ENCODE measurements at places on chromosomes 1 and 21.
A peak's percentile ranks its signal among the peaks of the same experiment; 100 is the strongest.

- no peak for DNase-seq
Observed at GRCh38 chr21:41833497-41834115, 45.5 kb downstream of the PRDM15 start.

DNA sequence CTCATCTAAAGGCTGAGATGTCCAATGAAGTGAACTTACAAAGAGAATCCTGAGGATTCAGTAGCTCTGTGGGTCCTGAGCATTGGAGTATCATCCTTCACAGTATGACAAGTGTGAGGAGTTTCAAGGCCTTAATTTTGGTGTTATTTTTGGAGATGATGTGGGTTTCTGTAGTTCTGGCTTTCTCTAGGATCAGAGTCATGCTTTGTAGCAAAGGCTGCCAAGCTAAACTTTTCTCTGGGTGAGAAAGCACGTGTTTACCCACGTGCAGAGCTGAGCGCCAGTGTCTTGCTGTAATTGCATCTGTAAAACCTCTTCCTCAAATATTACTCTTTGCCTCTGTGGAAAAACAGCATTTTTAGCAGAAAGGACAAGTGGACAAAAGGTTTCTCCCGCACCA lies 387.8 kb upstream of the LYPLAL1 start:
- no peak for DNase-seq

GRCh38 chr1:14403961-14404645 lies 194.4 kb upstream of the KAZN start:
- no peak for DNase-seq

GRCh38 chr21:17673261-17674020 lies 60.7 kb upstream of the BTG3 start:
- DNase-seq, result no peak

- peak; percentile 79 for DNase-seq
Observed at GRCh38 chr1:211135342-211135950, 1.5 kb upstream of the KCNH1 start.

DNA sequence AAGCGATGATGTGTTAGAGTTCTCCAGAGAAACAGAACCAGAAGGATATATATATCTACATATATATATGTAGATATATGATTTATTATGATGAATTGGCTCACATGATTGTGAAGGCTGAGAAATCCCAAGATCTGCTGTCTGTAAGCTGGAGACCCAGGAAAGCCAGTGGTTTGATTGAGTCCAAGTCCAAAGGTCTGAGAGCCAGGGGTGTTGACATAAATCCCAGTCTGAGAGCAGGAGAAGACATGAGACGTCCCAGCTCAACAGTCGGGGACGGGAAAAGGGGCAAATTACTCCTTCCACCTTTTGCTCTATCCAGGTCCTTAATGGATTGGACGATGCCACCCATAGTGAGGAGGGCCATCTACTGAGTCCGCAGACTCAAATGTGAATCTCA lies 126.6 kb downstream of the PRDM2 start:
- DNase-seq, result no peak

GRCh38 chr1:174577681-174578080 lies 129.9 kb downstream of the GPR52 start:
- no peak for DNase-seq

DNA sequence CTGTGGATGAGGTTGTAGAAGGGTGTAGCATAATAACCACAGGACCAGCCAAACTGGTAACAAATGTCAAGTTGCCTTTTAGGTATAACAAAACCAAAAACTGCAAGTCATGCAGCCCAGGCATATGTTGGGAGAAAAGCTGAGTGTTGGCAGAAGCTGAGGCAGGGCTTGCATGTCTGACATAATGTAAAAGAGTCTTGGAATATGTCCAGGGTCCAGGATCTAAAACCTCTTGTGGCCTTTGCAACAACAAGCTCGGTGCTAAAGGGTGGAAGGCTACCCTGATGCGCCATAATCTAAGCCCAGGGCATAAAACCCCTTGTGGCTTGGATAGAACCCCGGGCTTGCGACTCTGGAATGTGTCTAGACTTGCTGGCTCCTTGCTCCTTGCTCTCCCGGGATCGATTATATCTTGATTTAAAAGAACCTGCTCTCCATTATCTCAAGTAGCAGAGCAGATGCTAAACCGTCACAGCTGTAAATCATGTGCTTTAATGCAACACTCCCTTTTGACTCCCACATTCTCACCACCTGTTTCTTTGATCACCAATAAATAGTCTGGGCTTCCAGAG lies 26.5 kb upstream of the SLC35A3 start:
- no peak for DNase-seq

- no peak for DNase-seq
Observed at GRCh38 chr21:24076179-24076578, 1531.1 kb downstream of the MRPL39 start.

DNA sequence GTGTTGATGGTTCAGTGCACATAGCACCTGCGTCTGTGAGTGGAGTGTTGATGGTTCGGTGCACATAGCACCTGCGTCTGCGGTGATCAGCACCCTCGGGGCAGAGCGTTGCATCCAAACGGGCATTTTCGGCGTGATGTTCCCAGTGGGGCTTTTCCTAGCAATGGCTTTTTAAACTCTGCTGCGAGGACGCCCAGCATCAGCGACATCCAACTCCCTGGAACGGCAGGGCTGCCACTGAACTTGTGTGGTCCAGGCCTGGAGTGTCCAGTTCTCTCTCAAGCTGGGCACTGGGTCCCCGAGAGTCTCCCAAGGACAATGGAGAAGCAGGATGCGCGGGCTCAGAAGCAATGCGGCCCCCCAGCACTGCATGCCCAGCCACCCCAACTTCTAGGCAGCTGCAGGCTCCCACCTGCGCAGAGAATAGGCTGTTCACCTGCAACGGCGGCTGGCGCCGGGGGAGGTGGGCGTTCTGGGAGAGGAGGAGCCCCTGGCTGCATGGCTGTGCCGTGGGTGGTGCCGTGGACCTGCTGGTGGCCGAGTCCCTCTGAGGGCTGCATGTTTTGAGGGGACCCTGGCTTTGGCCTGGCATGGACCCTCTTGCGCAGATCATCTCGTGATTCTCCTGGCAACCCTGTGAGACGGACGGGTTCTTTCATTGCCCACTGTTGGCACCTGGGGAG lies 10.1 kb upstream of the C1orf174 start:
- no peak for DNase-seq

DNA sequence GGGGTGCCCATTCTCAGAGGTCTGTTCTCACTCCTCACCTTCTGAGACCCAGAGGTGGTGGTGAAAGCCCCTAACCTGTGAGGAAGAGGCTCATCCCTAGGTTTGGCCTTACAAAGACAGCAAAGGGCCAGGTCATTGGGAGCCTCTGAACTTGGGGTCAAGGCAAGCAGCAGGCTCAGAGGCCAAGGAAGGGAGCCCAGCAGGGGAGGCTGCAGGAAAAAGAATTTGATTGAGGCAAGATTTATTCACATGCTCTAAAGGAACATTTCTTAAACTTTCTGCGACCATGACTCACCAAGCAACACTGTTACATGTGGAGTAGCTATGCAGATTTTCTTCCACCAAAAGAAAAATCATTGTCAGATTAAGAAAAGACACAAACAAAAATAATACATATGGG lies 132.5 kb upstream of the SYT6 start:
- no peak for DNase-seq

GRCh38 chr1:156859523-156860112 lies 701 bp upstream of the INSRR start:
- no peak for DNase-seq

GRCh38 chr1:248897412-248898337 lies 8.4 kb upstream of the PGBD2 start:
- no peak for DNase-seq

DNA sequence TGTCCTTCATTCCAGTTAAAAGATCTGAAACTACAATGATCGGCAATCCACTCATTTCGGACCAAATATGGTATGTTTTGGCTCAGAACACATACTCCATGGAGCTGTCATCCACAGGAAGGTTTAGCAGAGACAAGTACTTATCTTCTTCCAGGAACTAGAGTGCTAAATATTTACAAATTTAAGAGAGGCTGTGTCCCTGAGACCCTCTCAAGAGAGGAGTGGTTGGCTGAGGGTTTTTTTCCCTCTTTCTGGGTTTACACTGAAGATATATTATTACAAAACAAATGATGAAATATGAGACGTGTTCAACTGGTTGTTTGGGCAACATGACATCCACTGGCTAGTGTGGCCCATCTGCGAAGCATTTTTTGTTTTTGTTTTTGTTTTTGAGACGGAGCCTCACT lies 25.9 kb upstream of the NID1 start:
- DNase-seq, result no peak

GRCh38 chr21:45892156-45892915 lies 89.2 kb upstream of the COL6A1 start:
- DNase-seq, result no peak

GRCh38 chr1:42335809-42336518 lies 929 bp upstream of the FOXJ3 start:
- no peak for DNase-seq

Data from cerebellar nuclear complex (tissue), 1 donor.